ENCODE measurements at places on chromosomes 6 and 20.

- no peak for DNase-seq
Measured at GRCh38 chr20:19115581-19115980, 96.9 kb upstream of the SLC24A3 start.

DNA sequence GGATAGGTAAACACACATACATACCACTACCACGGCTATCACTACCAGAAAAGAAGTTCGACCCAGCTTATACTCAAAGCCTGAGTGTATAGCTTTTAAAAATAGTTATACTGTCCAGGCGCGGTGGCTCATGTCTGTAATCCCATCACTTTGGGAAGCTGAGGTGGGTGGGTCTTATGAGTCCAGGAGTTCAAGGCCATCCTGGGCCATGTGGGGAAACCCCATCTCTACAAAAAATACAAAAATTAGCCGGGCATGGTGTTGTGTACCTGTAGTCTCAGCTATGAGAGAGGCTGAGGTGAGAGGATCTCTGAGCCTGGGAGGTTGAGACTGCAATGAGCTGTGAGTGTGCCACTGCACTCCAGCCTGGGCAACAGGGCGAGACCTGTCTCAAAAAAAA, 32.9 kb downstream of the NKX2-4 start:
- no peak for DNase-seq

DNA sequence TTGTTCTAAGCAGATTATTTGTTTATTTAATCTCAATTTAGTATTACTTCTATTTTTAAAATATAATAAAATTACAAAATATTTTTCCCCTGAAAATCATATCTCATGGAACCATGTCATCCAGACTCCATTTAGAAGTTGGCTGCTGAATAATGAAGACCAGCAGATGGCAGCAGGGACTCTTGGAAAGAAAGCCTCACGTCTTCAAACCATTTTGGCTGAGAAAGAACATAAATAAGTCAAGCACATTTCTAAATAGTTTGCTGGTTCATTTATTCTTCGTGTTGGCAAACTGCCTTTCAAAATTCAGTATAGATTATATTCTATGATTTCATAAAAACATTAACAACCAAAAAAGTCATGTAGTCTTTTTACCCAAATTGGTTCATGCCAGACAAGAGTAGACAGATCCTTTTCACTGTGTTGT, 71.7 kb downstream of the RCAN2 start:
- no peak for DNase-seq

GRCh38 chr6:14517516-14518105, 400.0 kb downstream of the CD83 start:
- DNase-seq, result no peak

DNA sequence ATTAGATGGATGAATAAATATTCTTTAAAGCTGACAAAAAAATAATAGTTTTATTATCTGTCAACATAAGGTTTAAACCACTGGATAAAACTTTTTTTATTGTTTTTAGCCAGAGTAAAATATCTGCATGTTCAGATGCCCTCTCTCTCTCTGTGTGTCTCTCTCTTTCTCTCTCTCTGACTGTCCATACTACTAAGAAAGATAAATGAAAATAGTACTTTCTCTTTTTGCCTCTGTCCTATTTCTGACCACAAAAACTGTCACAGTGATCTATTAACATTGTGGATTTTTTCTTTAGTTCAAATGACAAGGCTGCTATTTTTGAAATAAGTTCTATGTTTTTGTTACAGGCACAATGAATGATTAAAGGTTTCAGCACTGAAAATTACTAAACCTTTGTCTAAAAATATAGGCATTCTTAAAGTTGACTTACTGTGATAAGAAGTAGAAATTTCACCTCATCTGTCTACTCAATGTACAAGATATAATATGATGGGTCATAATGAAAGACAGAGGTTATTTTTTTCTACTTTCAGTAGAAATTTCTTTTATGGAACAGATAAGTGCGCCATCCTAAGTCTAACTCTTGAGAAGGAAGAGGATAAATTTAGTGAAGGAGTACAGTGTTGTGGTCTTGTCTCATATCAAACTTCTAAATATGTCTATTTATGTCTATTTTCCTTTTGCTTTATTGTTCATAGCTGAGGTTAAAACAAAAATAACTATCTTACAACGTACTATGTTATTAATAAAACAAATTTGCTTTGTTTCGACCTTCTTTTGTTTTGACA, 341.9 kb upstream of the EYS start:
- DNase-seq, result no peak

DNA sequence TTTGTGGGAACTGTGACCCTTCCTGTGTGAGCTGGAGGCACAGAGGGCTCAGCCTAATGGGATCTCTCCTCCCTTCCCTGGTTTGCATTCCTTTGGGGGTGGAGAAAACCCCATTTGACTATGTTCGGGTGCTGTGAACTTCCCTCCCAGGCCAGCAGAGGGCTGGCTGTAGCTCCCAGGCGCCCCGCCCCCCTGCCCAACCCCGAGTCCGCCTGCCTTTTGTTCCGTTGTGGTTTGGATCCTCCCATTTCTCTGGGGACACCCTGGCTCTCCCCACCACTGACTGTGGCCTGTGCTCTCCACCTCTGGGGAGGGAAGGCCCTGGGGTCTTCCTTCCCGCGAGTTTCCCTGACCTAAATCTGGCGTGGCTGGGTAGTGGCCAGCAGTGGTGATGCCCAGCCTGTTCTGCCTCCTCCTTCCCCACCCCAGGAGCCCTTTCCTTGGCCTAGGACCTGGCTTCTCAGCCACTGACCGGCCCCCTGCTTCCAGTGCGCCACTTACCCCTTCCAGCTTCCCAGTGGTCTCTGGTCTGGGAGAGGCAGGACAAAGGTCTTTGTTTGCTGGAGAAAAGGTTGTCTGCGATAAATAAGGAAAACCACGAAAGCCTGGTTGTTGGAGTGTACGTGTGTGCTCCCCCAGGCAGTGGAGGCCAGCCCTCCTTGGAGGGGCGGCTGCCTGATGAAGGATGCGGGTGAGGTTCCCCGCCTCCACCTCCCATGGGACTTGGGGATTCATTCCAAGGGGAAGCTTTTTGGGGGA, 4.9 kb downstream of the VEGFA start:
- peak; percentile 56 for DNase-seq

GRCh38 chr6:10690651-10691445, 3.6 kb downstream of the C6orf52 start:
- DNase-seq, result no peak

GRCh38 chr6:151388997-151389617, 2.3 kb downstream of the ZBTB2 start:
- DNase-seq, result no peak

- no peak for DNase-seq
Measured at GRCh38 chr6:47098570-47098993, 56.5 kb upstream of the ADGRF1 start.

DNA sequence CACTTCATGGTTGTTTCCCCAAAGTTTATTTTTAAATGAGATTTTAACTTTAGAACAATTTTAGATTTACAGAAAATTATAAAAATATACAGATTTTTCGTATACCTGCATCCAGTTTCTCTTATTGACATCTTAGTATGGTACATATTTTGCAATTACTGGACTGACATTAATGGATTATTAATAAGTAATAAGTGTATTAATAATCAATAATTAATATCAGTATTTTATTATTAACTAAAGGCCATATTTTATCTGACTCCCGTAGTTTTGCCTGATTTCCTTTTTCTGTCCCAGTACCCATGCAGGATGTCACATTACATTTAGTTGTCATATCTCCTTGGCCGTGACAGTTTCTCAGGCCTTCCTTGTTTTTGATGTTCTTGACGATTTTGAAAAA, 307.0 kb downstream of the C6orf118 start:
- DNase-seq, result no peak

GRCh38 chr6:75108333-75108974, 97.4 kb downstream of the COL12A1 start:
- no peak for DNase-seq

- DNase-seq, result no peak
Measured at GRCh38 chr6:21915707-21916260, 322.2 kb downstream of the SOX4 start.

DNA sequence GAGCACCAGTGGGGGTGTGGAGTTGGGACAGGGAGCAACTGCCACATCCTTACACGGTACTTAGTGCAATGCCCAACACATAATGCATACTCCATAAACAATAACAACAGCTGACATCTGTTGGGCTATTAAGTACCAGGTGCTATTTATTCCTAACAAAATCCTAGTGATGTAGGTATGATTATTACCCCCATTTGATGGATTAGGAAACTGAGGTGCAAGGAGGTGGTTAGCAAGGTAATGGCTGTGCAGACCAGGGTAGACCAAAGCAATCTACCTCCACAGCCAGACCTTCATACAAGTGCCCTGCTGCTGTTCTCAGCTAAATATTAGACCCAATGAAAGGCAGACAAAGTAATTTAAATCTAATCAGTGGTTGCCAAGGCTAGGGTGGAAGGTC, 36.8 kb downstream of the SLC13A3 start:
- no peak for DNase-seq

DNA sequence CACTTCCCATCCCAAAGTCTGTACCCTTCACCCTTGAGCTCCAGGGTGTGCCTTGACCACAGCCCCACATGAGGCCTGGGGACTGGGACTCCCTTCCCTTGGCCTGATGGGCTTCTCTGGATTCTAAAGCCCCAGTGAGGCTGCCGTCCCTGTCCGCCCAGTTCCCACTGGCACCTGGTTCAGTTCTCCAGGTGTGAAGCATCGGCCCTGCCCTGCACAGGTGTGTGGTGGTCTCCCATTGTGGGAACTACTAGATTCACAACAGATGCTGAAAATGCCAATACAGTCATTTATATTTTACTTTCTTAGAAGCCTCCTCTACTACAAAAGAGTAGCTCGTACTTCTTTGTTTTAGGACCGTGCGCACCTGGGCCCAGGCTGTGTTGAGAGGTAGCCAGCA, 72.8 kb downstream of the TTLL2 start:
- DNase-seq, result no peak

DNA sequence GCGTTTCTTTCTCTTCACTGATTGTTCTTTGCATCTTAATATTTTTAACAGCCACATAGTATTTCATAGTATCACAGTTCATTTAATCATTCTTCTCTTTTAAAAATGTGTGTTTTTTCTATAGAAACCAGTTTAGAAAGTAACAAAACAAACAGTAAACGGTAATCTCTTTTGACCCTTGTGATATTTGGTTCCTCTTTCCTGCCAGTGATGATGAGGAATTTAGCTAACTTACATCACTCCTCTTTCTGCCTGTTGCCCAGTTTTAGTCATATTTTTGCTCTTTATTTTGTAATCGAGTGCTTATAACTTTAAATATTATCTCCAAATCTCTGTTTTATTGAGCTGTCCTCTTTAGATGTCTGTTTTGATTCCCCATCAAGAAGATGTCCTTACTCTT, 38.1 kb upstream of the ZBTB24 start:
- no peak for DNase-seq

GRCh38 chr20:50088022-50088421, 24.9 kb downstream of the UBE2V1 start:
- no peak for DNase-seq

DNA sequence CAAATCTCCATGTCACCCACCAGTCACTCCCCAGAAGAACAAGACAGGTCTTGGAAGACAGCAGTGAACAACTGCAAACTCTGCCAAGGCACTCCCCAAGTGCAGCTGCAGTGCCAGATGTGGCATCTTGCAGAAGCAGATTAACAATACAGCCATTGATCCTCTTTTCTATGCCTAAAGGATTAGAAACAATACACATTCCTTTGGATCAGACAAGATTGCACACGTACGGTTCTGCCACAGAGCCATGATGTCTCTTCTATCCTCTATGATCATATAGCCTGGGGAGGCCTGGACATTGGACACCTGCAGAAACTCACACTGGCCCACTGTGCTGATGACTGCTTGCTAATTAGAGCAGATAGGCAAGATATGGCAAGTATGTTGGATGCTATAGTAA, 155.9 kb downstream of the MYLK4 start:
- no peak for DNase-seq

DNA sequence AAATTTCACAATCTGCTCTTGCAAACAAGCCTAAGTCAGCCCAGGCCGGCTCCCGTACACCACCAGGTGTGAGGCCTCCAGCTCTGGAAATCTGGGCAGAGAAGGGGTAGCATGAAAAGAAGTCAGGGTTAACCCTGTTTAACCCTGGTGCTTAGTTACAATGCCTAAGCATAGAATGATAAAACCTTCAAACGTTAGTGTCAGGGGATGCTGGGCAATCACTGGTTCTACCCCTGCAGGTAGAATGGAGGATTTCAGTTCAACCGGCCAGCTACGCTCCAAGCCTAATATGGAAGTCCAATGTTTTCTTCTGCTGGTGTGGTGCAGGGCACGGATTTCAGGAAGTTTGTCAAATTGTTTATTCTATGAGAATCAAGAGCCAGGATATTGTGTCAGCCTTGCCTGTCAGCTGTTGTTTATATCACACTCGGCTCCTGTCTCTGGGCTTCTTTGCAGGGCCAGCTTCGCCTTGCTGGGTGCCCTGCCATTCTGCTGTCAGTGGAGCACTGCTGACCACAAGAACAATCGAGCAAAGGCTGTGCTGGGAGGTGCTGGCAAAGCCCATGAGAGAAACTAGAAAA, 20.2 kb upstream of the CD93 start:
- DNase-seq, result no peak

- DNase-seq, result no peak
Measured at GRCh38 chr6:151082079-151082478, 157.7 kb upstream of the AKAP12 start.

DNA sequence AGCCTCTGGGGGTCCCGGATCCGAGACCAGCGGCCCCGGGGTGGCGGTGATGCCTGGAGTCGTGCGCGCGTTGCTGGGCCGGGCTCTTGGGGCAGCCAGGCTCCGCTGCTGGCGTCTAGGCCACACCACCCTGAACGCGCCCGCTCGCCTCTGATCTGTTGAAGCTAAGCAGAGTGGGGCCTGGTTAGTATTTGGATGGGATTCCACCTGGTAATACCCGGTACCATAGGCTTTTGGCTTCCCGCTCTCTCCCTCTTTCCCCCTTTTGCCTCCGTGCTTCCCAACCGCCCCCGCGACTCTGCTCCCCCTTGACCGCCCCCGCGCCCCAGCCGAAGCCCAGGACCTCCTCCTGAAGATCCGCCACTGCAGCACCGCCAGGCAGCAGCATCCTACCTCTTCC, 1383.5 kb upstream of the DEFB115 start:
- peak; percentile 30 for DNase-seq

DNA sequence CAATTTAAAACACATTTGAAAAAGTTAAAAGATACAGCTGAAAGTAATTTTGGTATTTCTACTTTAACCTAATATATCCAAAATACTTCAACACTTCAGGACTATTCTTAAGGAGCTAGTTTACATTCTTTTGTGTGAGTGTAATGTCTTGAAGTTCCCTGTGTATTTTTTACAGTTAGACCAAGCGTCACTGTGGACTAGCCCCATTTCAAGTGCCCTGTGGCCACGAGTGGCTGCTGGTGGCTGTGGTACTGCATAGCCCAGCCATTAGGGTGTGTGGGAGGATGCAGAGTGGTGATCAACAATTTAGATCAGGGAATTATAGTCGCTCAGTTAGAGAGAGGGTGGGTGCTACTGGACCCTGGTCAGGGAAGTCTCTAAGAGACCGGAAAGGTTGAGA, 869 bp upstream of the CST5 start:
- no peak for DNase-seq

- no peak for DNase-seq
Measured at GRCh38 chr20:14948416-14948815, 611.0 kb upstream of the FLRT3 start.

GRCh38 chr6:137588472-137588871, 94.3 kb upstream of the OLIG3 start:
- DNase-seq, result no peak

Measured in activated CD4-positive, alpha-beta T cell treated with anti-CD3 and anti-CD28 coated beads for 4 hours (primary cell).